ENCODE measurements at places on chromosomes 11 and 22. TPM values are rescaled to one million over a fixed set of nuclear protein-coding genes. Genes with fewer than 3 reads are reported as not detected.
A peak's percentile ranks its signal among the peaks of the same experiment; 100 is the strongest.

SLC1A2 gene
- total RNA-seq: not detected

SLC37A2 gene
- total RNA-seq: 21.3 TPM

DNA sequence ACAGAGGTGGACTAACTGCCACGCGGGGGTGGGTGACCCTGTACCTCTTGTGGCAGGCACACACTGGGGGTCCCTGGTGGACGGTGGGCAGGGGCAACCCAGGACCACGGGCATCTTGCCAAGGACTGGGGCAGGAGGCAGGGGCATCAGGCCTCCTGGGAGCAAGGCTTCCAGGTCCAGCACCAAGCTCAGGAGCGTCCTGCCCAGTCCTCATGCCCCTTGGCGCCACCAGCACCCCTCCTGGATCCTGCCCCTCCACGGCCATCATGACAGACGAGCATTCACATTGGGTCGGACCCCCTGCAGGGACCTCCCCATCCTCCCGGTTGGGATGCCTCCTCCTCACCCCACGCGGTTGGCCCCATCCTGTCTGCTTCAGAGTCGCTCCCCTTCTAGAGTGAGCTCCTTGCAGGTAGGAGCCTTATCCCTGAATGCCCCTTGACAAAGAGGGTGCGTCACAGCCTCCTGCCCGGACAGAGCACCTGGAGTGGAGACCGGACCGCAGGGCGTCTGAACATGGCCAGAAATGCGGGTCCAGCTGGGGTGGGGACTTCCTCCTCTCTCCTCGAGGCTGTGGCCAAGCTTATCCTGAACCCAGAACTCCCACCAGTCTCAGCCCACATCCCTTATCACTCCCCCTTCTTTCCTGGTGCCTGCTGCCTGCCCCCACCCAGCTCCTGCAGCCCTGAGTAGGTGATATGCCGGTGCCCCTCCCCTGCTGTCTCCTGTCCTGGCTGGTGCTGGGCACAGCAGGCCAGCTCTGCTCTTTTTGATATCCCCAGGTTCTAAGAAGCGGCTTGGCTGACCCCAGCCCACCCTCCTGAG is 40.3 kb downstream of the IGF2 start:
- no peaks in the 10 kb centered on the region for H3K4me1 ChIP-seq
- peaks cover 12% of the 10 kb centered on the region for H3K27me3 ChIP-seq
- no peak overlapping the region for H3K27ac ChIP-seq
- H3K4me3 ChIP-seq: no peak overlapping the region
- peak; percentile 12 for DNase-seq
- no peaks in the 10 kb centered on the region for H3K36me3 ChIP-seq

GRCh38 chr22:49400136-49400940 is 427.3 kb downstream of the BRD1 start:
- no peak for DNase-seq
- peaks cover 5% of the 10 kb centered on the region for H3K27me3 ChIP-seq
- no peaks in the 10 kb centered on the region for H3K36me3 ChIP-seq
- no peaks in the 10 kb centered on the region for H3K4me1 ChIP-seq
- H3K27ac ChIP-seq: no peak overlapping the region

Data from activated B cell treated with CpG ODN at 0.5 μM for 24 hours (primary cell).